ENCODE measurements at places on chromosomes 16 and 17.

DNA sequence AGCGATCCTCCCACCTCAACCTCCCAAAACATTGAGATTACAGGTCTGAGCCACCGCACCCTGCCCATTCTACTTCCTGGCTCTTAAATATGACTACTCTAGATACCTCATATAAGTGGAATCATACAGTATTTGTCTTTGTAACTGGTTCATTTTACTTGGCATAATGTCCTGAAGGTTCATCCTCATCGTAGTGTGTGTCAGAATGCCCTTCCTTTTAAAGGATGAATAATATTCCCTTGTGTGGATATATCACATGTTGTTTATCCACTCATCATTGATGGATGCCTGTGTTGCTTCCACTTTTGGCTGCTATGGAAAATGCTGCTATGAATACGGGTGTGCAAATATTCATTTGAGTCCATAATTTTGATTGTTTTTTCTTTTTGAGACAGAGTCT is 5.7 kb upstream of the CETP start:
- no peak for DNase-seq

DNA sequence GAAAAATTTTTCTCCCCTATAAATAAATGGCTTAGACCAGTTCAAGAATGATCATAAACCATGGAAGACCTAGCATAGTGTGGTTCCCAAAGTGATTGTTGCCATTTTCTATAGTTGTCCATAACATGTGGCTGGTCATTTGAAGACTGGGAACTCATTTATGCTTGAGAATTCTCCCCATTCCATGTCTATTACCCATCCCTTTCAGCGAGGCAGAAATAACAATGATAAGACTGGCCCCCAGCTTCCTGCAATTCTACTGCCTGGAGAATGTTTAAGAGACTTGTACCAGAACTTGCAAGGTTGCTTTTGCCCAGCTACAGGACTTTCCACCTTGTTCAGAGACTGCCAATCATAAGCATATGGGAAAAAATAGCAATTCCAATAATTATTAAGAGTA is 146.5 kb upstream of the CDH11 start:
- DNase-seq: no peak

- peak; percentile 70 for DNase-seq
These were observed 6.9 kb upstream of the EFTUD2 start for GRCh38 chr17:44906010-44906646.

GRCh38 chr16:74718741-74719610 is 18.3 kb upstream of the MLKL start:
- no peak for DNase-seq

- no peak for DNase-seq
These were observed 45.6 kb downstream of the ADCY7 start for GRCh38 chr16:50311891-50312501.

- DNase-seq: no peak
These were observed 73.2 kb downstream of the KNOP1 start for GRCh38 chr16:19644877-19645276.

DNA sequence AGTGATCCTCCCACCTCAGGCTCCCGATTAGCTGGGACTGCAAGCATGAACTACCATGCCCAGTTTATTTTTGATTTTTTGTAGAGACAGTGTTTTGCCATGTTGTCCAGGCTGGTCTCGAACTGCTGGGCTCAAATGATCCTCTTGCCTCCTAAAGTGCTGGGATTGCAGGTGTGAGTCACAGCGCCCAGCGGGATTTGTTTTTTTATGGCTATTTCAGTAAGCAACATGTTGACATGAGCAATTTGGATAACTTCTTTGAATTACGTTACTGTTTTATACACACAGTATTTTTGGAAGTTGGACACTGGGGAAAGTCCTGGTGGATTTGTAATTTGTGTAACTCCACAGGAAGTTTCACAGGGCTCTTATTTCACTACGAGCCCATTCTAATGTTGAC is 18.5 kb upstream of the RHOT1 start:
- no peak for DNase-seq

DNA sequence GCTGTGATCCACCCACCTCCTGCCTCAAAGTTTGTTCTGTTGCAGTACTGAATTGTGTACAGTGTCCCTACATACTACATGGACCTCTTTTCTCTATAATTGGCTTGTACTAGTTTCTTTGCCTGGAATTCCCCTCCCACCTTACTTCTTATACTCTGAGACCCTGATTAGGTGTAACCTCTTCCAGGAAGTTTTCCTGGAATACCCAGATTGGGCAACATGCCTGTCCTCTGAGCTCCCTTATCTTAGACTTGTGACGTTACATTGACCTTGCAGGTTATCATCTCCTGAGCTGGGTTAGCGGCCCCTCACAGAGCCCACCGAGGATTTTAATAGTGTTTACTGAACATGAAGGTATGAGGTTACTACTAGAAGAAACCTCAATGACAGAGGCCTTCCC is 237.0 kb downstream of the ZNF423 start:
- DNase-seq: no peak

DNA sequence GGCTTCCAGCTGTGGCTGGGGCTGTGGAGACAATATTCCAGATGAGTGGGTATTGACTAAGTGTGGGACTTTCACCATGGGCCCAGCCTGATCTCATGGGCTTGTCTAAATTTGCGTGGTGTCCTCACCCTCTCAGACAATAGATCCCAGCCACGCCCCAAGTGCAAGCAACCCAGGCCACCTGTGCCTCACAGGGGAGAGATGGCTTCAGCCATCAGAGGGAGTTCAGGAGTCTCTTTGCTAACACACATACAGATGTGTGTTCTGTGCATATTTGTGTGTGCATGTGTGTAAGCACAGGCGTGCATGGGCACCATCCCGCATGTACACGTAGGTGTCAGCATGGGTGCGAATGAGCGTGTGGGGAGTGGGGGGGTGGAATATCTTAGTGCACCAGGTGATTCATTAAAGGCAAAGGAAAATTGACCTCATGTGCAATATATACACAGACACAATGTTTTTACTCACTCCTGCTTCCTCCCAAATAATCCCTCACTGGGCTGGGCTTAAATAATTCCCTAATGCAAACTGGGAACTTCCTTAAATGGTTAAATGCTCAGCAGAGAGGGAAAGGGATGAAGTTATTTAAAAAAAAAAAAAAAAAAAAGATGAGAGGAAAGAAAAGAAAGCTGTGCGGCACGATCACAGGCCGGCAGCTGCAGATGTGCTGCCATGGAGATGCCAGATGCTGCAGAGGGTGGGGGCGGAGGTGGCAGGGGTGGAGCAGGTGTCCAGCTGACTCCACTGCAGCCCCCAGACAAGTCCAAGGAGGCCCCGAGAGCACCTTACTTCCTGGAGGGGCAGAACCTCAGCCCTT is 24.0 kb upstream of the CDC42EP4 start:
- DNase-seq: no peak

DNA sequence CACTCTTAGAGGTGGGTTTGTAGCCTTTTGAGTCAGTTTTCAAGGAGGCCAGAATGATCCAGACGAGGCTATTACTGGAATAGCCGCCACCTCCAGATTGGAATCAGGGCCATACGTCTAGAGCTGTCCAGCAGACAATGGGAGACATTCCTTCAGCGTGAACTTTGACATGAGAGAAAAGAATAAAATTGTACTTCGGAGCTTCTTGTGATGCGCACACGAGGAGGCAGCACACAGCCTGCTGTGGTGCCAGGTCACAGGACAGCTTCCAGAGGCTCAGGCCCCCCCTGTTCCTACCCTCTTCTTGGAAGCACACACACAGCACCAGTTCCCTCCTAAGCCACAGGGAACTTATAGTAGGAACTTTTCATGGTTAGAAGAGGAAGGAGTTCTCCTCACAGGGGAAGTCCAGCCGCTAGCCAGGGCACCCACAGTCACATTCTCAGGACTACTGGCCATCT is 81.0 kb downstream of the VPS53 start:
- no peak for DNase-seq

DNA sequence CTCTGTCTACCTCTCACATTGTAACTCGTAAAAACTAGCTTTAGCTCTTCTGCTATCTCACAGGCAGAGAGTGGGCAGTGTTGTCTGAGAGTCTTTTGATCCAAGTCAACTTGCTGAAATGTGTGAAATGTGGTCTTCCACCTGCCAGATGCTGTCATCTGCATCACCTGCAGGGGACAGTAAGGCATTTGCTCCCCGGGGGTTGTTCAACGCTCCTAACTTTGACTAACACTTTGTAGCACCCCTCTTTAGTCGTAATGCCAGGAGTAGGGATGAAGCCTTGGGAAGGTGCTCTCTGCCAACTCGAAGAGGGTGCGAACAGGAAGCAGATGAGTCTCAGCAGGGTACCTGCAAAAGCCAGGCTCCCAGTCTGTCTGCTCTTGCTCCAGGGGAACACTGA is 36.1 kb downstream of the SNX11 start:
- DNase-seq: no peak

DNA sequence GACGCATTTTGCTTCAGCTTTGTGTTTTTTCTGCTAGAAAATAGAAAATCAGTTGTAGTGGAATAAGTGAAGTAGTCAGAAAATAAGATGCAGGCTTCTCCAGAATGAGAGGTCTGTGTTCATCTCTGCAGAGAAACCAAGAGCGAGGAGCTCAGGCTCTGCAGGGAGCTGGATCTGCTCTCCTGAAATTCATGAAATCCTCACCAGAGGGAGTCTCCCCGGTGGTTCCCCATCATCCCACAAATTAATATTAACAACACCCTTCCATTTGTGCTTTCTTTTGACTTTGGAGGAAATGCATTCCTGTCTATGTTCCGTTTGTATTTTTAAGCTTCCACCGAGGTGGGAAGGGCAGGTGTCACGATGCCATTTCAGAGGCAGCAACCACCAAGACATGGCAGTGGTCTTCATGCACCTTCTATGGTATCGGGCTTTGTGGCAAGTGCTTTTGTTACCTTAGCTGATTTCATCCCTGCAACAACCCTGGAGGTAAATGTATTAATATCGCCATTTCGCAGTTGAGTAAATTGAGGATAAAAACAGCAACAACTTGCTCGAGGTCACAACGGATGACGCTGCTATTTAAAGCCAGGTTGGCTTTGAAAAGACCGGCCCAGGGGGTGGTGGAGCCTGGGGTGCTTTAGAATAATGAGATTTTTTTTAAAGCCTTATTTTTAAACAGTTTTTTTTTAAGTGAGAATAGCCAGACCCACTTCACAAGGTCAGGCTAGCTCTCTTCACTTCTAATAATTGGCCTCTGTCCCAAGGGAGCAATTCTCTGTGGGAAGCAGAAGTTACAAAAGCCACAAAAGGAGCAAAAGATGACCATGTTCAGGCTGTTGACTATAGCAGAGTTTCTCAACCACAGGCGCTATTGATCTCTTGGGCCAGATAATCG is 367.6 kb upstream of the ERCC4 start:
- peak; percentile 55 for DNase-seq

- DNase-seq: no peak
These were observed 109.4 kb downstream of the CDK5R1 start for GRCh38 chr17:32596206-32596605.

DNA sequence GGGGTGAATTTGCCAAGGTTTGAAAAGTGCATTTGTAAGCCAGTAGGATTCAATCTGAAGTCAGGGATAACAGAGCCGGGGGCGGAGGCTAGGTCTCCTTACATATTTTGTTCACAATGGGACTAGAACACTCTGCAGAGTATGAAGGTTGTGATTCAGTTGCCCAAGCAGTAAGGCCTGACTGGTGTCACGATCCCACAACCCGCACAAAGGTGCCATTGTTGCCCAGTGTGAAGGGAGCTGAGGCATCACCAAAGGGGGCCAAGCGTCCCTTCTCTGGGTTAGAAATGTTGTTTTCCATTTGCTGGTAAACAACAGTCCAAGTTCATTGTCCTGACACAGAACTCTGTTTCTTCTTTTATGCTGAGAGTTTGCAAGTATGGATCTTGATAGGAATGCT is 471.8 kb downstream of the MAF start:
- DNase-seq: no peak

DNA sequence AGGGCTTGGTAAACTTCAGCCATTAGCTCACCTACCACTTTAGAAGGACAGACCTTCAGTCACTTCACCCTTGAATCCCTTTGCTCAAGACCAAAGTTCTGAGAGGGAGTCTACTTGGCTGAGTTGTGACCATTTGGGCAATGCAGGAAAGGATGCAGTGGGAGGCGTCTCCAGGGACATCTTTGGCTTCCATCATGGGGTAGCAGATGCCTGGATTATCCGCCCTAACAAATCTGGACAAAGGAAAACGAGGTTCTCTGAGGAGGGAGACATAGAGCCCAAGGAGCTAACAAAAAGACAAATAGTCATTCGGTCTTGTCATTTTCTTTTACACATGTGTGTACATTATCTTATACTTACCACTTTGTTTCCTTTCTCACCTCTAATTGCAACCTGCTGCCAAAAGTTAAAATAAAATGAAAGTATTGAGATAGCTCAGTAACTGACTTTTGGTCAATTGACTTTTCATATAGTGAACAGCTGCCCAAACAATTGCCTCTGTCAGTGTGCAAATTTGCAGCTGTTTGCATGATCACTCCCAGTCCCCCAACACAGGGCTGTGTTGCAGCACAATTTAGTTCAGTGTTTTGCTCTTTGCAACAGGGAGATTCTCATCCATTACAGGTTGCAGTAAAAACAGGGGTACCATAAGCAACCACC is 108.9 kb upstream of the EEF2KMT start:
- no peak for DNase-seq

GRCh38 chr17:40580140-40580539 is 14.9 kb upstream of the CCR7 start:
- no peak for DNase-seq

- DNase-seq: no peak
These were observed 63.5 kb upstream of the C17orf78 start for GRCh38 chr17:37312137-37312923.

GRCh38 chr17:11893862-11894261 is 103.4 kb downstream of the ZNF18 start:
- DNase-seq: no peak

- DNase-seq: no peak
These were observed 572.1 kb upstream of the PSMD7 start for GRCh38 chr16:73724503-73724902.

DNA sequence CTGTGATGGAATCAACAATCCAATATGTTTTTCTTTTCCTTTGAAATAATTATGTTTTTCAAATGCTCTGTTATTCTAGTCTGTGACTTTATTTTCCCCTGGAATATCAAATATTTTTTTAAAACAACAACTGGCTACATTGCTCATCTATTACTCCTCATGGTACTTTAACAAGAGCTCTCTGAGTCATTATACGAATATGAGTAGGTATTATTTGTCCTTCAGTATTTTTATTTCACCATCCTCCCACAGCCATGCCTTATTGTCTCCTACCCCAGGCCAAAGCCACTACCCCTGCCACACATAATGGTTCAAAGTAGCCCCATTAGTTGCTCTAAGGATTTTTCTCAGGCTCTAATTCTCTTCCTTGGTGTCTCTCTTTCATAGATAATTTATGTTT is 1572.3 kb downstream of the CDH8 start:
- no peak for DNase-seq

- no peak for DNase-seq
These were observed 4.7 kb downstream of the PAFAH1B1 start for GRCh38 chr17:2598166-2598565.

GRCh38 chr16:76176153-76176552 is 101.0 kb upstream of the CNTNAP4 start:
- DNase-seq: peak; percentile 3

DNA sequence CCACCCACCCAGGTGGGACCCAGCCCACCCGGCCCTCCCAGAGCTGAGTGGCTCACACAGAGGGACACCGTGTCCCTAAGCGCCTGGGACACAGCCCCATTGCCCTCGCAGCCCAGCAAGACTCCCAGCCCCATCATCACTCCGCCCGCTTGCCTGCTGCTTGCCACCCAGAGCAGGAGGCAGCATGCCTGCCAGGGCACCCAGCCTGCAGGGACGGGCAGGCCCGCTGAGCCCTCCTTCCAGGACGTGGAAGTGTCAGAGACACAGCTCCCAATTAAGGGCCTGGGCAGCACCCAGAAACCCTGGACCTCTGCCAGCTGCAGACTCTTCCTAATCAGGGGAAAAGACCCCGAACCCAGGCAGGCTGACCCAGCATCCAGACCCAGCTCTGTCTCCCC is 17.2 kb upstream of the OSGIN1 start:
- DNase-seq: no peak

GRCh38 chr16:3152277-3152990 is 17.6 kb downstream of the ZNF213 start:
- peak; percentile 91 for DNase-seq

Data from NB4 (cell line).